ENCODE measurements at places on chromosomes 11 and 22.

- no peak for DNase-seq
Observed at GRCh38 chr11:59463190-59463641, 6.5 kb downstream of the OR4D6 start.

DNA sequence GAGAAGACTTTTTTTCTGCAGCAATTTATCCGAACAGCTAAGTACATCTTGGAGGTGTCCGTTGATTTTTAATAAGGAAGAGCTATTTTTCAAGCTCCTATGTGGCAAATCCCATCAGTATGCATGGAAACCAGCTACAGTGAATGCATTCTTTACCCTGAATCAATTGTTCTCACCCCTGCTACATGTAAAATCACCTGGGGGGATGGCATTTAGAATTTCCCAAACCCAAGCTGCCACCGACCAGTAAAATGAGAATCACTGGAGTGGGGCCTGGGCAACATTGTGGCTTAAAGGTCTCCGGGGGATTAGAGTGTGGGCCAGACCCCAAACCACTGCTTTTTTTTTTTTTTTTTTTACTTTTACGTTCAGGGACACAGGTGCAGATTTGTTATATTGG, 2.8 kb upstream of the ZNF195 start:
- DNase-seq = no peak

DNA sequence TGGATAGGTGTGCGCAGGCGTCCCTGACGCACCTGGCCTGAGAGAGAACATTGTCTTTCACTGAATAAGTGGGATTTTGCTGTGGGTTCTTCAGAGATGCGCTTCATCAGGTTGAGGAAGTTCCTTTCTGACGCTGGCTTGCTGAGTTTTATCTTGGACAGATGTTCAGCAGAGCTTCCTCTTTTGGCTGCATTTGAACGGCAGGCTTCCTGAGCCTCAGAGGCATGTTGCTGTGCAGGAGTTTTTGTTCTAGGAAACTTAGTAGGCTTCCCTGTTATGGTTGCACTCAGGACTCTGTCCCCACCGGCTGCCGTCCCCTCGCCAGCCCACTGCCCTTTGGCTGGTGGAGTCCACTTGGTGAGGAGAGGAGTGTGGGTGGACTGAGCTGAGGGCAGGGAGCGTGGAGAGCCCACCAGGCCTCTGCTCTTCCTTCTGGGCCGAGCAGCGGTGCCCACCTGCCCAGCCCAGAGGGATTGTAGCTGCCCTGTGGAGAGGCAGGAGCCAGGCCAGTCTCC, 17.2 kb downstream of the FRMD8 start:
- no peak for DNase-seq

GRCh38 chr22:44179196-44179988, 1.3 kb upstream of the PARVG start:
- no peak for DNase-seq

DNA sequence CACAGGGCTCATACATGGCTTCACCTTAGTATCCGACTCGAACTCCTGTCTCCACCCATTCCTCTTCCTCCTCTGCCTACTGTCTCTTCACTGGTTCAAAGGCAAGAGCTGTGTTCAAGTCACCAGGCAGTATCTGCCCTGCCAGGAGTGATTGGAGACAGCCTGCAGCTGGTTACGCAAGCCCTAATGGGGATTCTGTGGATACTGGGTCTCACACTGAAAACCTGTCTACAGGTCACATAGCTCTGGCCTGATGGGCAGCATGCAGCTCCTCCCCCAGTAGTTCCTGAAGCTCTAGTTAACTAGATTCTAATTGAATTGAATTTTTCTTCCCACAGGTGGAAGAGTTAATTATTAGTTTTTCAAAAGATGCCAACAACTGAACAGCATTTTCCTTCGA, 332.2 kb downstream of the TMEM135 start:
- no peak for DNase-seq

DNA sequence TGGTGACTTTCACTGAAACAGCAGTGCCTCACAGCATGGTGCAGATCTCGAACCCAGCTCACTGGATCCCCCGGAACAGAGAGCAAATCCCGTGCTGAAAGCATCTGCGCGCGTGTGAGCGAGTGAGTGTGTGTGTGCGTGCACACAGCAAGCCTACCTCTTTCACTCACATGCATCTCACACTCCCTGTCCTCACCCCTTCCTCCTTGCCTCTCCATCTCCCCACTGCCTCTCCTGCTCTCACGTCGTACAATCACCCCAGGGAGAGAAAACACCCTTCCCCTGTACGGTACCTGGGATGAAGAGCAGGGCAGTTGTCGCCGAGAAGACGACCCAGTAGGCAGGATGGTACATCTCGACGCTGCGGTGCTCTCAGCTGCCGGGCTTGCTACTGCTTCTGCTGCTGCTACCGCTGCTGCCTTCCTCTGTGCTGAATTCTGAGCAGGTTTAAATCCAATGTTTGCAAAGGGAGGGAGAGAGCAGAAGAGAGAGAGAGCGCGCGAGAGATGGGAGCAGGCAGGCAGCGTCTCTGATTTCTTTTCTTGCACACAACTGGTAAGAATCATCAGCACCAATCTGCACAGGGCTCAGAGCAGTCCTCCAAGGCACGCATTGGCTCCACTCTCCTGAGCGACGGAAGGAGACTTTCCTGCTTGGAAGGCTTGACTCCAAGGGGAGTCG, at the start of gene OPCML:
TSS of gene OPCML (minus strand) at position 531 of the 681 bp plus-strand sequence.
- DNase-seq = peak; percentile 53

DNA sequence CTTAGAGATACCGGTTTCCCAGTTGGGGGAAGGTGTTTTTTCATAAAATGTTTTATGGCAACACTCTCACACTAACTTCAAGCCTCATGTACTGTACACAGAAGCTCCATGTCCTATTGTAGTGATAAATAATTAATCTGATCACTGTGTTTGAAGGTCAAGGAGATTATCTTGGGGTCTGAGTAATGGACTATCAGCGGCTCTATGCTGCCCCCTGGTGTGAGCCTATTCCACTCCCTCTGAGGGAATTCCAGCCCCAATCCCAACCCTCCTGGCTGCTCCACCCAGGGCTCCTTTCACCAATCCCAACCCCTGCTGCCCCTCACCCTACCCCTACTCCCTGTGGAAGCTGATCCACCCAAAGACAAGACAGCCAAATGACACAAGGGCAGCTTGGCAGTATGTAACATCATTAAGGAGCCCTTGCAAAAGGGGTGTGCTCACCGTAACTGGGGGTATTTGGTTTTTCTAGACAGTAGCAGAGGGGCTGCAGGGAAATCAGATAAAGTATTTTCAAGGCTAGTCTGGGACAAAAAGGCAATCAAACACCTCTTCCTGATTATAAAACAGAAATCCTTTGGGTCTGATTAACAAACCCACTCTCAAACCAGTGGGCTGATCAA, 22.3 kb downstream of the HPS4 start:
- peak; percentile 5 for DNase-seq

DNA sequence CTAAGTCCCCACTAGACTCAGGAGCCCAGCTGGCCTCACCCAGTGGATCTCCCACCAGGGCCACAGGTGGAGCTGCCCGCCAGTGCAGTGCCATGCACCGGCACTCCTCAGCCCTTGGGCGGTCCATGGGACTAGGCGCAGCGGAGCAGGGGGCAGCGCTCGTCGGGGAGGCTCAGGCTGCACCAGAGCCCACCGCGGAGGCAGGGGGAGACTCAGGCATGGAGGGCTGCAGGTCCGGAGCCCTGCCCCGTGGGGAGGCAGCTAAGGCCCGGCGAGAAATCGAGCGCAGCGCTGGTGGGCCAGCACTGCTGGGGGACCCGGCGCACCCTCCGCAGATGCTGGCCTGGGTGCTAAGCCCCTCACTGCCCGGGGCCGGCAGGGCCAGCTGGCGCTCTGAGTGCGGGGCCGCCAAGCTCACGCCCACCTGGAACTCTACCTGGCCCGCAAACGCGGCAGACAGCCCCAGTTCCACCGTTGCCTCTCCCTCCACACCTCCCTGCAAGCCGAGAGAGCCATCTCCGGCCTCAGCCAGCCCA, 1275.2 kb upstream of the CNTN5 start:
- DNase-seq = no peak

- no peak for DNase-seq
Observed at GRCh38 chr22:25645964-25646363, 81.5 kb downstream of the GRK3 start.

DNA sequence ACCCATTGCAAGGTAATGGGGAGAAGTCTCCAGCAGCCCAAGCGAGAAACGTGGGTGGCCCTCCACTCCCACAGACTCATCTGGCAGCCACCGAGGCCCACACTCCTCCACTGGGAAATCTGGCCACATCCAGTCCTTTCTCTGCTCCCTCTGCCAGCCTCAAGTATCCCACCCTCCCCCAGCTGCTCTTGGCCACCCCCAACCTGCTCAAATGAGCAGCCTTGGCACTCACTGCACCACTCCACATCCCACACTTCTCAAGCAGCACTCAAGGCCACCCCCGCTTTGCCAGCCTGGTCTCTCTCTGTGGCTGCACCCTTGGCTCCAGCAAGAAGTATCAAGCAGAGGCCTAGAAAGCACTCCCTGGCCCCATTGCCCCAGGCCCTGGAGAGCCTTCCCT, 28.2 kb downstream of the SLC22A12 start:
- DNase-seq = no peak

GRCh38 chr11:129592191-129592590, 216.5 kb downstream of the BARX2 start:
- no peak for DNase-seq

GRCh38 chr11:114262681-114263512, 33.3 kb upstream of the NNMT start:
- peak; percentile 78 for DNase-seq

Measured in NCI-H526 treated with DMSO at 0.1 percent for 48 hours (cell line).